ENCODE measurements at places on chromosomes 11 and 22. TPM values are rescaled to one million over a fixed set of nuclear protein-coding genes. Genes with fewer than 3 reads are reported as not detected.

PRG2 gene
- not detected for polyA plus RNA-seq

- no peak overlapping the region for H3K27ac ChIP-seq
- no peak overlapping the region for H3K4me3 ChIP-seq
- no peaks in the 10 kb centered on the region for H3K36me3 ChIP-seq
- DNase-seq: no peak
Observed at GRCh38 chr11:30015725-30016412, 961 bp downstream of the KCNA4 start.

- H3K36me3 ChIP-seq: no peaks in the 10 kb centered on the region
- peaks cover 4% of the 10 kb centered on the region for H3K4me1 ChIP-seq
- H3K4me3 ChIP-seq: no peak overlapping the region
- no peak for DNase-seq
- H3K27me3 ChIP-seq: no peaks in the 10 kb centered on the region
- no peak overlapping the region for H3K27ac ChIP-seq
Observed at GRCh38 chr11:110513259-110513801, 83.6 kb downstream of the FDX1 start.

OAF gene
- 22.6 TPM for polyA plus RNA-seq

- H3K4me1 ChIP-seq: peaks cover 24% of the 10 kb centered on the region
- no peak overlapping the region for H3K4me3 ChIP-seq
- H3K27me3 ChIP-seq: no peaks in the 10 kb centered on the region
- DNase-seq: no peak
Observed at GRCh38 chr11:114131461-114131864, 72.0 kb downstream of the ZBTB16 start.

DNA sequence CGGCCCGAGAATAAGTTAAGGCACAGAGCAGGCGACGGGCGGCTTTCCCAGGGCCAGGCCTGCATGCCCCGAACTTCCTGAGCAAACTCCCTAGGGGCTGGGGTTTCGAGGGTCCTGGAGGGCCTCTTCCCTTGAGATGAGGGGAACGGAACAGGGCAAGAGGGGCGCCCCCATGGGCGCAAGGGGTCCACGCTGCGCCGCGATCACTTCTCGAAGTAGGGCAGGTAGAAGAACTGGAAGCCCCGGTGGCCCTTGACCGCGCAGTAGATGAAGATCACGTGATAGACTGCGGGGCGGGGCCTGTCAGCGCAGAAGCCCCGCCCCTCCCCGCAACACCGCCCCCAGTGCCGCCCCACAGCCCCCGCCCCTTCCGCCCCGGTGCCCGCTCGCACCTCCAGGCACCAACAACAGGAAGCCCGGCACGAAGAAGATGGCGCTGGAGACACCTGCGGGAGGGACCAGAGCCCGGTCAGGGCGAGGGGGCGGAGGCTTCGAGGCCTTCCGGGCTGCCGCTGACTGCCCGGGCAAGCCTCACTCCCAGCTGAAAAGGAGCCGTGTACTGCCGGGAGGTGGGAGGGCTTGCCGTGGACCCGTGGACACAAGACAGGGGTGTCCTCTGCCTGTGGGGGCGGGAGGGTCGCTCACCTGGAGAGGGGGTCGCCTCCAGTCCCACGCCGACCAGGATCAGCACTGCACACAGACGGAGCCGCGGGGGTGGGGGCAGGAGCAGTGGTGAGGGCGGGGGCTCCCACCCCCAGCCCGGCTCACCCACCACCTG lies 4.5 kb downstream of the TMEM134 start:
- peak overlapping the region; percentile 85 for H3K27ac ChIP-seq
- H3K4me3 ChIP-seq: peak overlapping the region; percentile 49
- peaks cover 12% of the 10 kb centered on the region for H3K4me1 ChIP-seq
- no peaks in the 10 kb centered on the region for H3K27me3 ChIP-seq

GRCh38 chr22:26779108-26779507 lies 121.7 kb downstream of the MIAT start:
- no peaks in the 10 kb centered on the region for H3K36me3 ChIP-seq
- H3K27me3 ChIP-seq: no peaks in the 10 kb centered on the region
- no peak overlapping the region for H3K4me3 ChIP-seq
- DNase-seq: no peak
- no peaks in the 10 kb centered on the region for H3K4me1 ChIP-seq

DNA sequence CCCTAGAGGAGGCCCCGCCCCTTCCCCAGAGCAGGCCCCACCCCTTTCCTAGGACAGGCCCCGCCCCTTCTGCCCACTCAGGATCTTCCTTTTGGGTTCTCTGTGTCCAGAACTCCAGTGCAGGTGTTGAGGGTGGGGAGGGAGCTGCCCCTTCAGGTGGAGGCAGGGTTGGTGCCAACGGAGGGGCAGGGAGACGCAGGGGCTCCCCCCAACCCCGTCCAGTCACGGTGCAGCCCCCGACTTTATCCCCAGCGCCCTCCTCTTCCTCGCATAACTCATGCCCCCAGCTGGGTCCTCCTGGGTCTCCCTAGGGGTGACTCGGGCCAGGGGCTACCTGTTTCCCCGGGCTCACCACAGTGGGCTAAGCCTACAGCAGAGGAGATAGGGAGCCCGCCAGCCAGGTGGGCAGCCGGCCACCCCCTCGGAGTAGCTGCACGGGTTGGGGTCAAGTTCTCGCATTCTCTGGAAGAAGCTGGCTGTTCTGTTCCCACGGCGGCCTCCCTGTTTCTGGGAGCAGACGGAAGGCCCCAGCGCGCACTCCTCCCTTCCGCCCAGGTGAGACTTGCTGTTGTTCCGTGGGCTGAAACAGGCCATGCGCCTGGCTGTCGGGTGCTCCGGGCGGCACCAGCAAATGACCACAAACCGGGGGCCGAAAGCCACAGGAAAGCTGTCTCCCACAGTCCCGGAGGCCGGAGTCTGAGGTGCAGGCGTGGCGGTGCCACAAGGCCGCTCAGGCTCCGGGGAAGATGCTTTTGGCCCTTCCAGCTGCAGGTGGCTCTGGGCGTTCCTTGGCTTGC lies 38.9 kb downstream of the MUC2 start:
- no peak overlapping the region for H3K27ac ChIP-seq
- no peaks in the 10 kb centered on the region for H3K27me3 ChIP-seq
- no peak for DNase-seq
- H3K36me3 ChIP-seq: no peaks in the 10 kb centered on the region
- no peaks in the 10 kb centered on the region for H3K4me1 ChIP-seq

DNA sequence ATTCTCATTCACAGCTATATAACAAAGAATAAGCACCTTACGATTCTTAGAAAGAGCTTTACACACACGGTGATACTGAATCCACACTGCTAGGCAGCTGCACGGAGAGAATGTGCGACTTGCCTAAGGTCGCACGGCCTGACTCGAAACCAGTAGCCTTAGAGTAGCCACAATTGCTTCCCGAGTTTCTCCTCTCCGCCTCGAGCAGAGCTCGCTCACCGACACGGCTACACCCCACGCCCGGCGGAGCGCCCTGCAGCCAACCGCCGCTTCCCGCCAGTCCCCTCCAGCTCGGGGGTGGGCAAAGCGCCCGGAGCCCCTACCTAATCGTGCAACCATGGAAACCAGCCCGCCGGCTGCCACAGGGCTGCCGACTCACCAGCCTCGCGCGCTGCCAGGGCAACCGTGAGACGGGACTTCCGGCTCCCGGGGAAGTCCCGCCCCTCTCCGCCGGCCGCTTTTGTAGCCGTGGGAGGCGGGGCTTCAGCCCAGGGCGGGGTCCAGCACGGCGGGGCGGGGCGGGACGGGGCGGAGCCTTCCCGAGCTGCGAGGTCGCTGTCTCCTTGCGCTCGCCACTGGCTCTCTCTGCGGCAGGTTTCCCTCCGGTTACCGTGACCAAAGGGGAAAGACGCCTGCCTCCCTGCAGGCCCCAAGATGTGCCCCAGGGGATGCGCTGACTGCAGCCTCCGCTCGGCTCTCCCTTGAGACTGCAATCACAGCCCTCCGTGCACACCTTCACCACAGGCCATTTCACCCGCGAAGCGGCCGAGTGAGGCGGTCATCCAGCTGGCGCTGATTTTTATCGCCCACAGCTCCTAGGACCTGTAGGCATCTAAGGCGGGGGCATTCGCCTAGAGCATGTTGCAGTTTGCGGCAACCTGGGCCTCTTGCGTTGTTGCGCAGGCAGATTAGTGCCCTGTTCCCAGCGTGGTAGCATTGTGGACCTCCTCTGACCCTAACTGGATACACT lies 1.1 kb downstream of the BSCL2 start:
- peaks cover 44% of the 10 kb centered on the region for H3K4me1 ChIP-seq
- no peaks in the 10 kb centered on the region for H3K27me3 ChIP-seq
- peak; percentile 97 for DNase-seq
- H3K27ac ChIP-seq: peak overlapping the region; percentile 80
- H3K4me3 ChIP-seq: peak overlapping the region; percentile 75

DNA sequence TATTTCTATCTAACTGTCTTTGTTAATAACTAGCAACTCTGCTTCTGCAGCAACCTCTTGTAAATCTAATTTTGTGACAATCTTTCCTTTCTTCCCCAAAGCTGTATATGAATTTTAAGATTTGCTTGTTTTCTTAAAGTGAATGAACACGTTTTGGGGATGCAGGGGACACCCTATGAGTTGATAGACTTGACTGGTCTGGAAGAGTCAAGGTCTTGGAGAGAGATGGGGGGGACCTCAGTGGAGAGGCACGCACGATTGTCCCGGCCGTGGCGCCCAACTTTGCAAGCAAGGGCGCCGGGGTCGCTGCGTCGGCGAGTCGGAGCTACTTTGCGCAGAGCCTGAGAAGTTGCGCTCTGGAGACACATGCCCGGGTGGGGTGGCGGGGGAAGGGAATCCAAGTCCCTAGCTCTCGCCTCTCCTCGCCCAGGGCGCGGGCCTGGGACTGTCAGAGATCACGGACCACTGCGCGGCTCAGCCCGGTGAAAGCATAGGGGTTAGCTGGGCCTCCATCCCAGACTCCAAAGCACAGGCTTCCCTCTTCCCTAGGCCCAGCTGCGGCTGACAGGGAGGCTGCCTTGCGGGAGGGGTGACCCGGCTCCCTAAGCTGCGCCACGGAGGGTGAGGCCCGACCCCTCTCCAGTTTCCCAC lies 854 bp downstream of the ABCC8 start:
- H3K4me1 ChIP-seq: no peaks in the 10 kb centered on the region
- no peaks in the 10 kb centered on the region for H3K36me3 ChIP-seq
- no peak for DNase-seq
- no peak overlapping the region for H3K27ac ChIP-seq
- H3K4me3 ChIP-seq: peak overlapping the region; percentile 31

DNA sequence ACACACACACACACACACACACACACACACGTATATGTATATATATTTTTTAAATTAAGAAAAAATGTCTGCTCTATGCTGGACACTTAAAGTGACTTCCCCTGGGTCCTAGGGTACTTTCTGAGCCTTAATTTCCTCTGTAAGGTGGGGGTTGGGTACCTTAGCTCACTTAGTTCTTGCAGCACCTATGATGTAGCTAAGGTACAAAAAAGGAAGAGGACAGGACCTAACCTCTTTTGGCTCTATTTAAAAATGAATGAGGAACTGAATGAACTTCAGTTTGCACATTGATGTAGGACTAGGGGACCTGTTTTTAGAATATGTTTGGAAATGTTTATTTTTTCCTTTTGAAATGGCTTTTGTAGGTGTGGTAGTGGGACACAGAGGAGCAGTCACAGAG lies 11.1 kb downstream of the SREBF2 start:
- no peaks in the 10 kb centered on the region for H3K36me3 ChIP-seq
- no peak overlapping the region for H3K4me3 ChIP-seq
- no peak overlapping the region for H3K27ac ChIP-seq
- H3K27me3 ChIP-seq: no peaks in the 10 kb centered on the region

DNA sequence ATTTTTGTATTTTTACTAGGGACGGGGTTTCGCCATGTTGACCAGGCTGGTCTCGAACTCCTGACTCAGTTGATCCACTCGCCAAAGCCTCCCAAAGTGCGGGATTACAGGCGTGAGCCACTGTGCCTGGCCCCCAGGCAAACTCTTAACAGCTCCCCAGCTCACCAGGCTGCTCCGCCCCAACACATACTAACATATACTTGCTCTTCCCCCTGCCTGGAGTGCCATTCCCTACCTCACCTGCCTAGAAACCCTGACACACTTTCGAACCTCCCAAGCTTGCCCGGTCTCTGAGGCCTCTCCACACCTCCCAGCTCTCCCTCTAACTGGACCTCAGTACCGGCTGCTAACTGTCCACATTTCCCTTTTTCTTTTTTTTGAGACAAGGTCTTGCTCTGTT lies 8.5 kb downstream of the MAP4K2 start:
- H3K4me1 ChIP-seq: peaks cover 6% of the 10 kb centered on the region
- no peak overlapping the region for H3K4me3 ChIP-seq
- DNase-seq: no peak
- H3K36me3 ChIP-seq: no peaks in the 10 kb centered on the region

TECTA gene
- polyA plus RNA-seq: 2.5 TPM

MYEOV gene
- 1.1 TPM for polyA plus RNA-seq

DNA sequence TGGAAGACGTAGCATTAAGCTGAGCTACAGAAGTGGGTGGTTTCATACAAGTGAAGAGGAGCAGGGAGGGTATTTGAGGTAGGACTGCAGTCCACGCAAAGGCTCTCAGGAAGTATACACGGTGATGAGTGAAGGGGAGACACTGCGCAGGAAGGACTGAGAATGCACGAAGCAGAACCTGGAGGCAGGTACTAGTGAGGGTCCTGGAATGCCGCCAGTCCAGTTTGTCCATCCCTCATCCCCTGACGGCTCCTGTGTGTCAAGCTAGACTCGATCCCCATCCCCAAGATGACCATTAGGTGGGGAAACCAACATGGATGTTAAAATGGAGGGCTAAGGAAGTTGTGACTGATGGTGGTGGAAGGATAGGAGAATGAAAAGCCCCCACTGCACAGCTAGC lies 23.8 kb downstream of the ART5 start:
- H3K27ac ChIP-seq: no peak overlapping the region
- no peaks in the 10 kb centered on the region for H3K36me3 ChIP-seq
- no peak for DNase-seq
- H3K27me3 ChIP-seq: no peaks in the 10 kb centered on the region
- H3K4me1 ChIP-seq: no peaks in the 10 kb centered on the region

RTL10 gene
- 10.9 TPM for polyA plus RNA-seq

DNA sequence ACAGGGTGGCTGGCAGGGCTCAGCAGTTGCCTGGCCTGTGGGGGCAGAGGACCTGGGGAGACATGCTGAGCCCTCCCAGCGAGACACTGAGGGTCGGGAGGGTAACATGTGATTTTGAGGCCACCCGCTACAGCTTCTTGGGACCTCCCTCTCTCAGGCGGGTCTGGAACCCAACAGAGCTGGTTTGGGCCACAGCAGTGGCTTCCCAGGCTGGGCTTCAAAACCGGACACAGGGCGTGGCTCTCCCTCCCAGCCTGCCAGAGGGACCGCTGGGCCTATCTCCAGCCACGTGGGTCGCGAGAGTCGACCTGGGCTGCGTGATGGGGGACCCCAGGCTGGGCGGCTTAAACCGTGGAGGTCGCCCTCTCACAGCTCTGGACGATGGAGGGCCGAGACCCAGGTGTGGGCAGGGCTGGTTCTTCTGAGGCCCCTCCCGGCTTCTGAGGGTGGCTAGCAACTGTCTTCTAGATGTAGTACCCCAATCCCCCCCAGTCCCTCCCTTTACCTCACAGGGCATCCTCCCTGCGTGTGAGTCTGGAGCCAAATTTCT lies 91.7 kb downstream of the KCNQ1 start:
- H3K36me3 ChIP-seq: no peaks in the 10 kb centered on the region
- no peak overlapping the region for H3K27ac ChIP-seq
- H3K4me1 ChIP-seq: peaks cover 7% of the 10 kb centered on the region
- H3K27me3 ChIP-seq: no peaks in the 10 kb centered on the region
- H3K4me3 ChIP-seq: no peak overlapping the region
- no peak for DNase-seq
